Stimulated activated CD8-positive, alpha-beta memory T cell treated with anti-CD3 and anti-CD28 coated beads, Interleukin-7, amount 100 ng/mL, for 1 hour (primary cell): ENCODE measurements at places on chromosomes 16 and 17.

- no peak for DNase-seq
Observed at GRCh38 chr17:72681844-72682243, 410.6 kb downstream of the SLC39A11 start.

GRCh38 chr17:74454197-74455024 lies 12.0 kb upstream of the CD300A start:
- no peak for DNase-seq

- DNase-seq: no peak
Observed at GRCh38 chr17:21282231-21282630, 2.3 kb upstream of the MAP2K3 start.

- DNase-seq: no peak
Observed at GRCh38 chr16:1823821-1824220, 2.8 kb downstream of the HAGH start.

- peak; percentile 95 for DNase-seq
Observed at GRCh38 chr16:68244903-68245853, at the start of gene PLA2G15. Gene PLA2G15 (plus strand): TSS chr16:68245373. CDS start chr16:68245427, 54 bp downstream.

DNA sequence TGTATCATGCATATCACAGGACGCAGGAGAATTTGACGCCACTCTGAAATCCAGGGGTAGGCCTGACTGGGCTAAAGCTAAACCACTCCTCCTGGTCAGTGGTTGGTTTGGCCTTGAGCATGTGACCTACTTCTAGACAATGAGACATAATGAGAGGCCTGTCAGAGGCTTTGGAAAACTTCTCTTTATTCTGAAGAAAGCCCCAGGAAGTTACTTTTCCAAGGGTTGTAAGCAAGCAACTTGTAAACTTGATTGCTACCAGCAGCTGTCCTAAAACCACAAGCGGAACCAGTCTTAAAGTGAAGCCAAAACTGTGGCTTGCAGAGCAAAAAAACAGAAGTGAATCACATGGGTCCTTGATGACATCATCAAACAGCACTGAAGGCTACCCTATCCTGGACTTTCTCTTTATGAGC lies 138.2 kb upstream of the COX10 start:
- no peak for DNase-seq

DNA sequence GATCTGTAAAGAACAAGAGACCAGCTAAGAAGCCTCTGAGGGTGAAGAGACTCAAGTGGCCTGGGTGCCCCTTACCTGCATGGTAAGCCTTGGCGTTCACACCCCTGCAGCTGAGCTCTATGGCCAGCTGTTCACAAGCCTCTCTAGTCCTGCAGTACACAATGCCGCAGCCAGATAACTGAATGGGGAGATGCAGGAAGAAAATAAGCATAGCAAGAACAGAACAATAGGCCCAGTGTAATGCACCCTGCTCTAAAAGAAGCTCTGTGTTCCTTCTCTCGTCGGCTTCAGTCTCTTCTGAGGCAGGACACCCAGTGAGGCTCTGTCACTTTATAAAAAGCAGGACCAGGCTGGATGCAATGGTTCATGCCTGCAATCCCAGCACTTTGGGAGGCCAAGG lies 5.4 kb downstream of the RECQL5 start:
- no peak for DNase-seq

DNA sequence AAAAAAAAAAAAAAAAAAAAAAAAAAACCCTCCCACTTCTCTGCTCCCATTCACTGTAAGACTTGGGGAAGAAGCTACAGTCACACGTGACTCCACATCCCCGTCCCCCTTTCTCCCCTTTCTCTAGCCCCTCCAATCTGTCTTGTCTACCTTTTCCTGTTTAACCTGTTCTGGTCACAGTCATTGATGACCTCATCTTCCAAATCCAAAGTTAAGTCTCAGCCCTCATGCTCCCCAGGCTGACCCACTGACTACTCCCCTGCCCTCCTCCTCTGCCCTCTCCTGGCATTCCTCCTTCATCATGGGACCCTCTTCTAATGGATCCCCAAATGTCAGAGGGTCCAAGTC lies 1.6 kb upstream of the CDH5 start:
- DNase-seq: no peak

DNA sequence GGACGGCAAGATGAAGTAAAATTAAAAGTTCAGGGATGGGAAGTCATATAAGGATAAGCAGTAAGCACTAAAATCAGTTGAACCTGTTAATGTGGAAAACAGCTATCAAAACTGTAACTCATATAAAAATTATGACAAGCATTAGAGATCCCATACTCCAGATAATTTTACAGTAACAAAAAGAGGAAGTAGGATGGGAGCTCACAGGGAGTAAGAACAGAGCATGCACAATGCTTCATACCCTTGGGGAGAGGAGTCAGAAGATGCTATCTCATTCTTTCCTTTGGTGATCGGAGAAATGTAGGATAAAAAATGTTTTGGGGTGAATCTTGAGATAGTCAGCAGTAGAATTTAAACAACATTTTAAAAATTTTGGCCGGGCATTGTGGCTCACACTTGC lies 164.7 kb upstream of the CACNG5 start:
- DNase-seq: no peak

GRCh38 chr16:85313526-85314301 lies 201.4 kb upstream of the CIBAR2 start:
- DNase-seq: no peak
